ENCODE measurements at places on chromosomes 3 and 15.

GRCh38 chr15:77819851-77820728, 187.4 kb upstream of the LINGO1 start:
- DNase-seq, result no peak

GRCh38 chr15:79310612-79310984, 314 bp upstream of the TMED3 start:
- DNase-seq, result no peak

GRCh38 chr3:89521328-89521727, 413.9 kb downstream of the EPHA3 start:
- DNase-seq, result no peak

- no peak for DNase-seq
Observed at GRCh38 chr3:165830746-165831145, 6.5 kb downstream of the BCHE start.

GRCh38 chr3:181176601-181177000, 187.1 kb upstream of the DNAJC19 start:
- DNase-seq, result peak; percentile 4

GRCh38 chr15:63969652-63970421, 76.4 kb downstream of the DAPK2 start:
- no peak for DNase-seq

DNA sequence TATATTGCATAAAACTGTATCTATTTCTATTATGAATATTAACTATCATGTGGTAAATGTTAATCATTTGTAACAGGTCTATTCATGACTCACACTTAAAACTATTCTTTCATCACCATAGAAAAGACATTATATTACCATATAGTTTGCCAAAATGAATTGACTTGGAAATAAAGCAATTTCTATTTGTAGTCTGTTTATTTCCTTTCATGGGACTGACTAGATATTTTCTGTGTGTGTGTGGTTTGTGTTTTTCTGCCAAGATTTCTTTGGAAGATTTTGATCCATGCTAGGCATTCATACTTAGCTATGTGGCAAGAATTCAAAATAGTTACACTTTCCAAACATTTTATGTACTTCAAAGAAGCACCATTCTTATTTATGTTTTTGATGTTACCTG, 522.5 kb upstream of the AGTR1 start:
- no peak for DNase-seq

- DNase-seq, result no peak
Observed at GRCh38 chr3:17747174-17747889, 4.9 kb upstream of the TBC1D5 start.

DNA sequence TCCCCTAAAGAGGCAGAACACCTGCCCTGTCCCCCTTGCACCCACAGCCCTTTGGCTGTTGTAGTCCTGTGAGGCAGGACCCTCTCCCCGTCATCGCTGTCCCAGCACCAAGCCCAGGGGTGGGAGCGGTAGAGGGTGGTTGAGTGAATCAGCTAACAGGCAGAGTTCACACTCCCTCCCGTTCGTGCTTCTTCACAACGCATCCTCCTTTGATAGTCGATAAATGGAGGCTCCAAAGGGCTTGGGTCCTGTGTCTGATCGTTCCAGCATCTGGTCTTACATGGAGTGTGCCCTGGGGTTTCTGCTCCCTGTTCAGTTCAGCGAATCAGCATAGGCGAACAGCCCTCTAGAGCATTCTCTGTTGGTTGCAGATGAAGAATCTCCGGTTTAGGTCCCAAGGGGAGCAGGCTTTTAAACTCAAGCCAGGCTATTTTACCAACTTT, 820 bp upstream of the HMCES start:
- DNase-seq, result no peak

- no peak for DNase-seq
Observed at GRCh38 chr15:72173864-72174550, 23.6 kb downstream of the GRAMD2A start.

DNA sequence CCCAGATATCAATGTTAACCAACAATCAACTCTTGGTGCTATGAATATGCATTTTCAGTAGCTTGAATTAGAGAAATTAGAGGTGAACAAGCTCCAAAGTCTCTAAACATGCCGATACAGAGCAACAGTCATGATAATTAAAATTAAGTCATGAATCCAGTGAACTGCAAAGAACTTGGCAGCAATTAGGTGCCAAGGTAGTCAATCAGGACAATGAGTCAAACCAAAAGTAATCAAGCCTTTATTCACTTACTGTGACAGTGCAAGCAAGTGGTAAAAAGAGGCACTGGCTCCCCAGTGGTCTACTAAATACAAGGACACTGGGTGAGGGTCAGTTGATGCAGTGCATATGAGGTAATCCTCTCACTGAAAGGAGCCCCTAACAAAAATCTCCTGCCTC, 1.8 kb downstream of the ZNF770 start:
- DNase-seq, result no peak

DNA sequence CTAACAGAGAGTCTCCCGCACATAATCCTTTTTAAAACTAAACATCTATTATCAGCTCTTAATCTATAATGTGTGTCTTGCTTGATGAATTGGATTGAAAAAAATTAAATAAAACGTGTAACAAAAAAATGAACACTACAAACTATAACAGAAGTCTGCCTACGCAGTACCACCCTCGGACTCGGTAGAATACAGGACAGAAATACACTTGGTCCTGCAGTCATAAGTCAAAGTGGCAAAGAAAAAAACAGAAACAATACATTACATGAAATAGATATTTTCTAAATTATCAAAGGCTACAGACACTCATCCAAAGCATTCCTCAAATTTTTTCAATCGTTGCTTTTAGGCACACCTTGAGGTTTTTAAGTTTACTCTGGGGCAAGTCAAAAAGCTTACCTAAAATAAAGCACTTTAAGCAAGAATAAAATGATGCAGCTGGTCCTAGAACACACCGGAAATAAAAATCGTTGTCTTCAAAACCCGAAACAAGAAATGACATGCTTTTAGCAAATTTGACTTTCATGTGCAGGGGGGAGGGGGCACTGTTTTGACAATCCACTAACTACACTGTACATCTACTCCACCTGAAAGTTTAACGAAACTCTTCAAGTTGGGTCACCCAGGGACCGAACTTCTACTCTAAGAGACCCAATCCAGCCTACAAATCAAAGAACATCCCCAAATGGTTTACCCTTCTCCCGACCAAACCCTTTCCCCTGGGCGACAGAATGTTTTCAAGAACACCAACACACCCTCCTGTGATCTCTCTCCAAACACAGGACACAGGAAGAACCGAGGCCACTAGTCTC, 1.3 kb downstream of the ADAM10 start:
- no peak for DNase-seq

DNA sequence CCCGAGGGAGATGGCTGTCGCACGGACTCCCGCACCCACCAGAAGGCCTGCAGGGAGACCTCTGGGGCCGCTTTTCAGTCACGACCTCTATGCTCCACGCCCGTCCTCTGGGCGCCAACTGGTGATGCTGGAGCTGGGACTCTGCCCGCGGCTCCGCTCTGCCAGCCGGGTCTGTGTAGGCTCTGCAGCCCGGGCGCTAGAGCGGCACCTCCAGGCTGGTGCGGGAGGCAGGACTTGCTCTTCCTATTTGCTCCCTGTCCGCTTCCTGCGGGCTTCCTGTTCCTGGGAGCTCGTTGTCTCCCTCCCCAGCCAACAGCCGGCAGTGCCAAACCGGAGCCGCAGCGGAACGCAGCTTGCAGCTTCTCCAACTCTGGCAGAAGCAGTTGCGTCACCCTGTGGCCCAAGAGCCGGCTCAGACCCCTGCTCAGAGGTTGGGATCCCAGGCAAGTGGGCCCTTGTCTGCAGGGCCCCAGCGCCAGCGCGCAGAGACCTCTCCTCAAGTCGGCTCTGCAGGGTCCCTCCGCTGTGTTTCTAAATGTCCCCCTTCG, 285.9 kb downstream of the XXYLT1 start:
- DNase-seq, result peak; percentile 41

DNA sequence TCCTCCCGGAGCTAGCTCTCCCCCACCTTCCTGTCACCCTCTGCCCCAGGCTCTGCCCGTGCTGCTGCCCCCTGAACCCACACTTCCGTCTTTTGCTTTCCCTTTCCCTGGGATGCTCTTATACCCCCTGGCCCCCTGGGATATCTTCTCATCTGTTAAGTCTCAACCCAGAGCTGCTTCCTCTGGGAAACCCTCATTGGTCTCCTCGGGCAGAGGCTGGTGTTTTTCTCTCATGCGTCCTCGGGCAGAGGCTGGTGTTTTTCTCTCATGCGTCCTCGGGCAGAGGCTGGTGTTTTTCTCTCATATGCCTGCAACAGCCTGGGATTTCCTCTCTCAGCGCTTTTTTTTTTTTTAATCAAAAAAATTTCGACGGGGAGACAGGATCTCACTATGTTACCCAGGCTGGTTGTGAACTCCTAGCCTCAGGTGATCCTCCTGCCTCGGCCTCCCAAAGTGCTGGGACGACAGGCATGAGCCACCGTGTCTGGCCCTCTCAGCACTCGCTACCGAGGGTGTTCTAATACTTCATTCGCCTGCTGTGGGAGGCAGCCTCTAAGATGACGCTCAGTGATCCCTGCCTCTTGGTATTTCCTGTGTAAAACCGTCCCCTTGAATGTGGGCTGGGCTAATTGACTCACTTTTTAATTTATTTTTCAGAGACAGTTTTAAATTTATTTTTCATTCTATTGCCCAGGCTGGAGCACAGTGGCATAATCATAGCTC, 62.7 kb upstream of the TFRC start:
- peak; percentile 42 for DNase-seq

- DNase-seq, result no peak
Observed at GRCh38 chr3:133882986-133883586, 12.6 kb downstream of the RAB6B start.

GRCh38 chr3:131193641-131194238, 167.1 kb downstream of the NEK11 start:
- no peak for DNase-seq

- DNase-seq, result no peak
Observed at GRCh38 chr3:150515210-150515609, 31.1 kb downstream of the SERP1 start.

DNA sequence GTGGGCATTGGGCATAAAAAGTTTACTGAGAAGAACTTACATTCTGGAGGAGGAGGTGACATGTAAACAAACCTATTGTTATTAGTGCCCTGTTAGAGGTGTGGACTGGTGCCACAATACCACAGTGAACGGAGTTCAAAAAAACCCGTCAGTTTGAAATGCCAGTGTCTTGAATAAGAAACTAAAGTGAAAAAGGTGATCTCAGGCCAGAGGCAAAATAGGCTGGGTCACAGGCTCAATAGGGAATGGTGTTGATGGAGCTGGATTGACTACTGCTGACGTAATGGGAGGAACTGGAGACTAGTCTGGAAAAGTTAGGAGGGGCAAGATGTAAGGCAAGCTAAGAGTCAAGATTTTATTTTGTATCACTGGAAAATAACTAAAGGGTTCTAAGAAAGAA, 1.6 kb upstream of the DCBLD2 start:
- no peak for DNase-seq

GRCh38 chr3:167406876-167407492, 26.9 kb upstream of the ZBBX start:
- peak; percentile 2 for DNase-seq

DNA sequence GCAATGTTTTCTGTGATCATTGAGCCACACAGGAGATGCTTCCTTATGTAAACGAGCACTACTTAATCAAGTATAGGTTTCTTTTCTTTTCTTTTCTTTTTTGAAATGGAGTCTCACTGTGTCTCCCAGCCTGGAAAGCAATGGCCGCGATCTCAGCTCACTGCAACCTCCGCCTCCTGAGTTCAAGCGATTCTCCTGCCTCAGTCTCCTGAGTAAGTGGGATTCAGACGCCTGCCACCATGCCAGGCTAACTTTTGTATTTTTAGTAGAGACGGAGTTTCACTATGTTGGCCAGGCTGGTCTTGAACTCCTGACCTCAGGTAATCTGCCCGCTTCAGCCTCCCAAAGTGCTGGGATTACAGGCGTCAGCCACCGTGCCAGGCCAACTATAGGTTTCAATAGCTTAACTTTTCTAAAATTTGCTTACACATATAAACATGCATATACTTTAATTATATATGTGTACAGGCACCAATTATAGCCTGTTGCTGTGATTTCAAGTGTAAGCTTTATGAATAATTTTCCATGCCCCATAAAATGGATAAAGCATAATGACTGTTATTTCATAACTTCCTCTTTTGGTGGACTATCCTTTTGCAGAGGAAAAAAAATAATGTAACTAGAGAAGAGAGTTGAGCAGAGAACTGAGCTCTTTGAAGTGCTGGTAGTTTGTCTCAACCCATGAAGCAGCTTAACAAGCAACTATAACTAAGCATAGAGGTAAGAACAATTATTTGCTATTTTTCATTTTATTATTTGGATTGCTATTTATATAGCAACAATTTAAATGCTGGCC, 24.8 kb upstream of the MBNL1 start:
- no peak for DNase-seq

DNA sequence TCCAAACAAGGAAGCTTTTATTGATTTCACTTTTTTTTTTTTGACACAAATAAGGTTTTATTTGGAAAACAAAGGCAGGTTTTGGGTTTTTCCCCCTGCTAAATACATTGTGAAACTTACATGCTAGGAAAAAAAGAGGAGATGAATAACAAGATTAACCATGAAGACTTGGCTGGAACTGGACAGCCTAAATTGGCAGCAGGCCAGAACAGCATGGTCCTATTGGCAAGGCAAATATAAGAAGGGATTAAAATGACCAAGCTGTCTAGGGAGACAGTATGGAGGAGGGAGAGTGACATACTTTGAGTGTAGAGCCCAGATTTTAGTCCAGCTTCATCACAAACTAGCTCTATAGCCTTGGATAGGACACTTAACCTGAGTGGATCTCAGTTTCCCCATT, 63.9 kb upstream of the BBX start:
- no peak for DNase-seq

DNA sequence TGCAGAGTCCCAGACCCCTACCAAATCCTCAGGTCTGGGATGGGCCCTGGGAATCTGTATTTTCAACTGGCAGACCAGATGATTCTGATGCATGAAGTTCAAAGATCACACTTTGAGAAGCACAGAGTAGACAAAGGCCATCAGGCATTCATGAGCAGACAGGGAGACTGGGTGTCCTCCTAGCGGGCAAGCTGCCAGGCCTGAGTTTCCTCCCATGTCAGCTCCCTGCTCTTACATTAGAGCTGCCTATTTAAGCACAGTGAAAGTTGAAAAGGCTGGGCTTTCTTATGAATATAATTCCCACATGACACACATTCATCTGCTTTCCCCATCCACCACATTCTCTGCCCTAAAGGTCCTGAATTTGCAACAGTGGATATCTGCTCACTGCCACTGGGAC, 14.0 kb downstream of the CAPN3 start:
- no peak for DNase-seq

- DNase-seq, result no peak
Observed at GRCh38 chr15:101044625-101045235, 125.6 kb downstream of the LRRK1 start.

- DNase-seq, result no peak
Observed at GRCh38 chr3:5442106-5442785, 254.7 kb downstream of the EDEM1 start.

GRCh38 chr15:35567392-35567791, 21.4 kb upstream of the DPH6 start:
- no peak for DNase-seq

GRCh38 chr3:71926262-71926600, 141.3 kb upstream of the PROK2 start:
- no peak for DNase-seq

GRCh38 chr15:58543664-58544335, 112.0 kb downstream of the LIPC start:
- DNase-seq, result no peak
